CD4-positive, alpha-beta T cell treated with Interleukin-4 for 1 hour (primary cell): ENCODE measurements at places on chromosomes 13 and 19.

DNA sequence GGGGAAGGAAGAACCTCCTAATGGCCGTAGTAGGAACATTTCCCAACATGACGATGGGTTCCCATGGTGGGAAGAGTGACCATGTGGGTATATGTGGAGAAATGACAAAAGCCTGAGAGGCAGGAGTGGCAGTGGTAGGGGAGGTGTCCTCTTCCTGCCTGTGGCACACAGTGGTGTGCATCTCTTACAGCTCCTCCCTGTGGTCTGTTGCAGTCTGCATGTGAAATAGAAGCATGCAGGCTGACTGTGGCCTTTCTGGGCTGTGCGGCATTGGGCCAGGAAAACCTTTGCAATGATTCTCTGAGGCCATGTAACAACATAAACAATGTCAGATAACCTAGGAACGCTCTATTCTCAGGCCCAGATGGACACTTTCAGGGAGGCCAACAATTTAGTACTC, 84.0 kb downstream of the LACC1 start:
- DNase-seq = no peak

DNA sequence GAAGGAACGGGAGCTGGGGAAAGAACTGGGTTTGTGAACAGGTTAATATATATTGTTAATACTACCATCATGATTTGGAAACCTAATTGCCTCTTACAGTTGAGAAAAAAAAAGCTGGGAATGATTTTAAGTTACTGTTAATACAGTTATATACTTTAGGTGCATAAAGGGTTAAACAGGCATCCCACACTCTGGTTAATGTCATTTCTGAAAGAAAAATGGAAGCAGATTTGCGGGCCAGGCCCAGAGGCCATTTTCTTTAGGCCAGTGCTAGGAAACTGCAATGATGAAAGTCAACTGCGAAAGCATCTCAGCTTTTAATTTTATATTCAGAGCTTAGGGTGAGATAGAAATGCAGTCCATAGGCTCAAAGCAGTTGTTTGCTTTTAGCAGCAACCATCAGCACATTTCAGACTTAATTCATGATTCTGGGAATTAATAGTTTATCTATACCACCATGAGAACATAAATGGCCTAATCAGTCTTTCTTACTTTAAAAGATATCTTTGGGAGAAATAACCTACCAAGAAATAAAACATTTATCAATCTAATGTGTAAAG, 592.8 kb downstream of the GPC6 start:
- DNase-seq = no peak

DNA sequence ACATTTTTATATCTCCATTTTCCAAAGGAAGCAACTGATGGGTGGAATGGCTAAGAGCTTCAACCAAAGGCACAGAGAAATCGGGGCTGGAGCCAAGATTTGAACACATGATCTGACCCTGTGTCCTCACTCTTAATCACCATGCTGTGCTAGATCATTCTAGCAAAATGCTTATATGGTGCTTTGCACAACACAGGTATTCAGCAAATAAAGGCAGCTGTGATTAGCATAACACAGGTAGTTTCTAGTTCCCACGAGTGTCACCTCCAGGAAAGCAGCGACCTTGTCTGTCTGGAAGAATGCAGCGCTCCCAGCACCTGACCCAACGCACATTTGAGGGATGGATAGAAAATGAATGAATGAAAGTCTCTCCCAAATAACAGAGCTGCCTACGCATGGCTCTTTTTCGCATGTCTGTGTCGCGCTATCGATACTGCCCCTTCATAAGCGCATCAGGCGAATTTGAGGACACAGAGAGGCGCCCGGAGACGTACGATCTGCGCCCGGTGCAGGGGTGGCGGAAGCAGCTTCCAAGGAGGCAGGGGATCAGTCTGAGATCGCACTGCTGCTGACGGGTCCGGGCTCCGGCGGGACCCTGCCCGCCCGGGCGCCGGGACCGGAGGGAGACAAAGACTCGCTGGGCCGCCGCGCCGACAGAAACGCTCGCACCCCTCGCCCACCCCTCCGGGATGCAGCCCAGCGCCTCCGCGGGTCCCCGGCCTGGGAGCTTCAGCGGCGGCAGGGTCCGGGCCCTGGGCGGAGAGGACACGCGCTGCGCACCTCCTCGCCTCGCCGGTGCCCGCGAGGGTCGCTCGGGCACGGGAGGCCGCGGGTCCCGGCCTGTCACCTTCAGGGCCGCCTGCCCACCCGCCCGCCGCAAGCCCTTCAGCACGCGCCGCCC, 609 bp downstream of the EPS15L1 start:
- DNase-seq = no peak

- DNase-seq = no peak
Measured at GRCh38 chr19:11612816-11613511, 15.7 kb downstream of the ZNF627 start.

DNA sequence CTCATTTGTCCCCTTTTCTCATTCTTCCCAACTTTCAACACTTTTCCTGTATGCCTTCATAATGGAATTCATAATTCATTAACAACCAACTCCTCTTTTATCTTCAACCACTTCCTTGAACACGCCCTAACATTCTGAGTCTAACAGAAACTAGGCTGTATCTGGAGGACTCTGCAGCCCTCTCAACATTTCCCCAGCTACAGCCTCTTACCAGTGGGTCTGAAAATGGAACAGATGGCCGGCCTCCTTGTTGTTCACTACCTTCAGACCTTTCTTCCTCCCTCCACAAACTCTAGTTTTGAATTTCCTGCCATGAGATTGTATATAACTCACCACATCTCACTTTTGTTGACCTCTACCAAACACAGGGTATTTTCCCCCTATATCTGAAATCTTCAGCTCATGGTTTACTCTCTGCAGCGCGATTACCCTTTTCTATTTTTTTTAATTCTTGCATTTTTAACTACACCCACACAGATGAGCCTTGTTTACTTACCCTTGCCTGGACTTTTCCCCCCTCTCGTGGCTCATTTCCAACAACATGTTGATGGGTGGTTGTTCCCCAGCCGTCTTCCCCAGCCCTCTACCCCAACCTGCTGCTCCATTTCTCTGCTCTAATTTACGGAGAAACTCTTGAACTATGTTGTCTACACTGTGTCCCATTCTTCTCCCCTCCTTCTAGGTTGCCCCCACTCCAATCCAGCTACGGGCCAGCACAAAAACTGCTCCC, 846 bp downstream of the ZNF790 start:
- DNase-seq = no peak

GRCh38 chr13:42865768-42866102, 84.4 kb downstream of the FAM216B start:
- no peak for DNase-seq

DNA sequence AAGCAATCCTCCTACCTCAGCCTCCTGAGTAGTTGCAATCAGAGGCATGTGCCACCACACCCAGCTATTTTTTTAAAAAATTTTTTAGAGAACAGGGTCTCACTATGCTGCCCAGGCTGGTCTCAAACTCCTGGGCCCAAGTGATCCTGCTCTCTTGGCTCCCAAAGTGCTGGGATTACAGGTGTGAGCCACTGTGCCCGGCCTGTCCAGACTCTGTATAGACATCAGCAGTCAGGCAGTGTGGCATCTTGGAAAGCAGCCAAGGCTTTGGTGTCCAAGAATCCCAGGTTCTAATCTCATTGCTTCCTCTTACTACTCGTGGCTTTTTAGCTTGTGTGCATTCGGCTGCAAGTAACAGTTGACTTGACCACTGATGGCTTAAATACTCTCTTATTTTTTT, 43.4 kb downstream of the BICRA start:
- no peak for DNase-seq

GRCh38 chr13:29428310-29429181, 166.9 kb downstream of the SLC7A1 start:
- no peak for DNase-seq

DNA sequence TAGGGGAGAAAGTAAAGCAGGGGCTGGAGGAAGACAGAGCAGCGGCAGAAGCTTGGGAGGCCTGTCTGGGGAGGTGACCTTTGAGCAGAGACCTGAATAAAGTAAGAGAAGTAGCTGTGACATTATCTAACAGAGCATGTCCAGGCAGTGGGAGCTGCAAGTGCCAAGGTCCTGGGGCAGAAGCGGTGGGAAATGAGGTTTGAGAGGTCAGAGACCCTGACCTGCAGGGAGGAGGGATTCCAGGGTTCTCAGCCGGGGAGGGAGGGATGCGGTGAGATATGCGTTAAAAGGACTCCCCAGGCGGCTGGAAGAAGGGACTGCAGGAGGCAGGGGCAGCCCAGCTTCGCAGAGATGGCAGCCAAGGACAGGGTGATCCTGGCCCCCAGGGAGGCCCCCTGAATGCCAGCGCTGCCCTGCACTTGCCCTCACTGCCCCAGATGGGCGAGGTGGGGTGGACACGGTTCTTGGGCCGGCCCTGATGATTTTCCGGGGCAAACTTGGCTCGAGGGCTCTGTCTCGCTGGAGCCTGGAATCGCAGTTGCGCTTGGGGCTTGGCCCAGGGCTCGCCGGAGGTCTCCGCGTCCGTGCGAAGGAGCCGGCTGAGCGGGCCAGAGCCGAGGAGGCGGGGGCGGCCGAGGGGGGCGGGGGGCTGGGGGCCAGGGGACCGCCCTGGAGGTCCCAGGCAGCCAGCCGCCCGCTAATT, 3.2 kb downstream of the CRLF1 start:
- no peak for DNase-seq

GRCh38 chr13:19781526-19781925, 1.2 kb downstream of the PSPC1 start:
- peak; percentile 19 for DNase-seq

DNA sequence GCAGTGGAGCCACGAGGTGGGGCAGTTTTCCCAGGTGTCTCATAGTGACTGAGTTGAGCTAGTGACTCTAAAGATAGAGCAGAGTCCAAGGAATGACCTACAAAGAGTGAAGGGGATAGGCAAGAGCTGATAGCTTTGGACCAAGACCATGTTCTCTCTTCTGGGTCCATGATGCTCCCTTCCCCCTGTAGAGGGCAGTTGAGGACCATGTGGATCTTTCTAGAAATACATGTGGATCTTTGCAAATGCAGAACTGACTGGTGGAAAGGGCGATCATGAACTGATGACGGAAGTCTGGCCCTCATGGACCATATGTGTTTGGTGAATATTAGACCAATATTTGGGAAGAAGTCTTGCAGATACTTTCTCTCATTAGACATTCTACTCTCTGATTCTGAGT, 6.9 kb downstream of the PSG1 start:
- DNase-seq = no peak

GRCh38 chr19:533364-534058, 2.0 kb downstream of the CDC34 start:
- DNase-seq = no peak

DNA sequence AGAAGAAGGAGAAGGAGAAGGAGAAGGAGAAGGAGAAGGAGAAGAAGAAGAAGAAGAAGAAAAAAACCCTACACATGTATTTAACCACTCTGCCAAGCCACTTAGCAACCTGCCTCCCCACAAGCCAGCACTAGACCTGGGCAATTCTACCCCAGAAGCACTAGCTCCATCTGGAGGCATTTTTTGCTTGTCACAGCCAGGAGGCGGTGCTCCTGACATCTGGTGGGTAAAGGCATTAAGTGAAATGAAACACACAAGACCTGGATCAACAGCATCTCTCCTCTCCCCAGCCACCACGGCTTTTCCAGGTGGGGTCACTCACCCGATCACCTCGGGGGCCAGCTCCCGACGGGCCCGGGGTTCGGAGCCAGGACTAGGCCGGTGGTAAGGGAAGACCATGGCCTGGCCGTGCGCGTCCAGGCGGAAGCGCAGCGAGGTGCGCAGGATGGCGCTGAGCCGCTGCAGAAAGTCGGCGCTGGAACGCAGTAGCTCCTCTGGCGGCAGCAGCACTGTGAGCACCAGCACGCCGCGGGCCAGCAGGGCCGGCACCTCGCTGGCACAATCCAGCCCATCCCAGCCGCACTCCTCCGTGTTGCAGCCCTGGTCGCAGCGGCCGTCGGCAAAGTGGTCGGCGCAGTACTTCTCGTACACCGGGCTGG, 26.9 kb downstream of the NOTCH3 start:
- DNase-seq = no peak

DNA sequence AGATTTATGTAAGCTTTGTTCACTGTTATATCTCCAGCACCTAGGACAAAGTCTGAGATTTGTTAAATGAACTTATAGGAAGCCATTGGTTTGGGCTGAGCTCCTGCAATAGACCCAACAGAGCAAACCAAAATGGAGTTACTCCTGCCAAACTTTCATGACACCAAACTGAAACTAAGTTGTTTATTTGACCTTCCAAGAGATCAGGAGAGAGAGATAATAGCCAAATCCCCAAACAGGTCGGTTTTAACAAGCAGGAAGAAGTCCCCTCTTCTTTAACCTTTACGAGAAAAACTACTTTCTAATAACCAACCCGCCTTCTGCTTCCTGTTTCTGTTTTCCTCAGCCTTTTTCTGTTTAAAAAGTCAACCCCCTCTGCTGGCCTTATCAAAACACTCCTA, 54.9 kb upstream of the ATP12A start:
- no peak for DNase-seq

GRCh38 chr19:1577929-1578618, 9.9 kb upstream of the MEX3D start:
- DNase-seq = no peak

DNA sequence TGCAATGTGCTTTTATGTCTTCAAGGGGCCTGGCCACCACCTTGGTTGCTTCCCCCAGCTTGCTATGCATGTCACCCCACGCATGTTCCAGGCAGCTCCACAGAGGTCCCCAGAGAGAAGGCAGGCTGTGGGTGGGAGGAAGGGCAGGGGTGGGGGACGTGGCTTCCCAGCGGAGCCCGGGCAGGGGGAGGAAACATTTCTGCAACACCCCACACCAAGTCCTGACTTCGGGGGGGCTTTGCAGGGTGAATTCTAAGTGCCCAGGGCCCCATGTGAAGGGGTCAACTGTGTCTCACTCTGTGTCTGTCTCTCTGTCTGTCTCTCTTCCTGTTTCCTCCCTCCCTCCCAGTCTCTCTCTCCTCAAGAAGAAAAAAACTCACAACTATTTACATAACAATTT, 39.6 kb downstream of the LTBP4 start:
- no peak for DNase-seq

GRCh38 chr19:40283414-40284250, 1.5 kb downstream of the AKT2 start:
- DNase-seq = no peak

DNA sequence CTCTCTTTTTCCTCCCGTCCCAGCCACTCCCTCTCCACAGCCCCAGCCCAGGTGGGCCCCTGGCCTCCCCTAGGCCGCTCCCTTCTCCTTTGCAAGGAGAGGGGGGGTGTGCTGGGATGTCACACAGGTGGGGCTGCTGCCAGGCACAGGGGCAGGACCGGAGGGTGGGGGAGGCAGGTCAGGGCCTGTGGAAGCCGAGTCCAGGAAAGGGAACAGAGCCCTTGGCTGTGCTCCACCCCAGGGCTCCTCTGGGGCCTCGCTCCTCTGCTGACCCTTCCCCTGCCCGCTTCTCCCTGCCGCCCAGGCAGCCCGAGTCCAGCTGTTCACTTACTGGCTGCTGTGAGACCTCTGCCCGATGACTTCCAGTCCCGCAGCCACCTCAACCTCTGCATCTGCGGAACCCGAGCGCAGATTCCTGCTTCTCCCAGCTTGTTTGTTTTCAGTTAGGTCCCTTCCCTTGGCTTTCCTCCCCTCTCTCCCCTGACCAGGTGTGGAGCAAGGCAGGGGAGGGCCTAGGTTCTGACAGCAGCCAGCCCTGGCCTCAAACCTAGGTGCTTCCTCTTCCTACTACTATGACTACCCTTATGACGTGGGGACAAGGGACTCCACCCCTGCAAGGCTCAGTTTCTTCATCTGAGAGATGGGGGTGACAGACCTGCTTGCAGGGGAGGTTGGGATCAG, 850 bp upstream of the KLK11 start:
- no peak for DNase-seq
